ENCODE measurements at places on chromosomes 2 and 18. TPM values are rescaled to one million over a fixed set of nuclear protein-coding genes. Genes with fewer than 3 reads are reported as not detected.

The C2orf78 gene
- 0.45 TPM for polyA plus RNA-seq

The ELOA2 gene
- polyA plus RNA-seq: not detected

The CFC1B gene
- polyA plus RNA-seq: not detected

The CNDP1 gene
- not detected for polyA plus RNA-seq

The COQ10B gene
- polyA plus RNA-seq: 9.3 TPM

The CENPA gene
- 43.6 TPM for polyA plus RNA-seq

The ALLC gene
- not detected for polyA plus RNA-seq

The EIF2AK3 gene
- polyA plus RNA-seq: 3.2 TPM

The APCDD1 gene
- not detected for polyA plus RNA-seq

The BMP10 gene
- 1.1 TPM for polyA plus RNA-seq

The SFTPB gene
- not detected for polyA plus RNA-seq

The GPBAR1 gene
- not detected for polyA plus RNA-seq

The IKZF2 gene
- 0.04 TPM for polyA plus RNA-seq

The TCF7L1 gene
- 0.03 TPM for polyA plus RNA-seq

The MYO1B gene
- 0.27 TPM for polyA plus RNA-seq

The KATNAL2 gene
- polyA plus RNA-seq: 0.48 TPM
